ENCODE measurements at places on chromosomes 16 and 17.

DNA sequence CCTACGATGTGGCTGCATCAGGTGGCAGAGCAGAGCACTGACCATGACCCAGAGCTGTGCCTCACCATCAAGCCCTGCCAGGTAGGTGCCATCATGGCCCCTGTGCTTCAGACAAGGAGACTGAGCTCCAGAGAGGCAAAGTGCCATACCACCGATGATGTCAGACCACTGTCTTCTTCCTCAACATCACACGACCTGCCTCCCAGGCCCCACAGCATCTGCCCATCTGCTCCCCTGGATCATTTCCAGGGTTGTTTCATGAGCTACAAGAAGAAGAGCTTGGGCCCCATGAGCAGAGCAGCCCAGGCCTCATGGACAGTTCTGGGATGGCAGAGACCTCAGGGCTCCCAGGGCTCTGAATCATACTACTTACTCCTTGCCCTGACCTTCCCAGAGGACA is 9.9 kb downstream of the XYLT1 start:
- peak; percentile 70 for DNase-seq

DNA sequence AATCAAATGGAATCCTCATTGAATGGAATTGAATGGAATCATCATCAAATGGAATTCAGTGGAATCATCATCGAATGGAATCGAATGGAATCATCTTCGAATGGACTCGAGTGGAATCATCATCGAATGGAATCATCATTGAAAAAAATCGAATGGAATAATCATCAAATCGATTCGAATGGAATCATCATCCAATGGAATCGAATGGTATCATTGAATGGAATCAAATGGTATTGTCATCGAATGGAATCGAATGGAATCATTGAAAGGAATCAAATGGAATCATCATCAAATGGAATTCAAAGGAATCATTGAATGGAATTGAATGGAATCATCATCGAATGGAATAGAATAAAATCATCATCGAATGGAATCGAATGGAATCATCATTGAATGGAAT is 619.3 kb downstream of the TP53TG3F start:
- DNase-seq, result peak; percentile 14

GRCh38 chr17:68527314-68527713 is 15.1 kb downstream of the PRKAR1A start:
- no peak for DNase-seq

- DNase-seq, result no peak
These were observed 4.5 kb downstream of the TTYH2 start for GRCh38 chr17:74217888-74218287.

- peak; percentile 76 for DNase-seq
These were observed 13.8 kb upstream of the SP2 start for GRCh38 chr17:47882247-47882646.

- DNase-seq, result peak; percentile 88
These were observed at the start of gene ADCY7 for GRCh38 chr16:50266337-50267091. ADCY7 (plus strand) TSS chr16:50266551; CDS start chr16:50288180, 21,629 bp downstream.

GRCh38 chr17:65588181-65588808 is 26.8 kb upstream of the AXIN2 start:
- DNase-seq, result no peak

DNA sequence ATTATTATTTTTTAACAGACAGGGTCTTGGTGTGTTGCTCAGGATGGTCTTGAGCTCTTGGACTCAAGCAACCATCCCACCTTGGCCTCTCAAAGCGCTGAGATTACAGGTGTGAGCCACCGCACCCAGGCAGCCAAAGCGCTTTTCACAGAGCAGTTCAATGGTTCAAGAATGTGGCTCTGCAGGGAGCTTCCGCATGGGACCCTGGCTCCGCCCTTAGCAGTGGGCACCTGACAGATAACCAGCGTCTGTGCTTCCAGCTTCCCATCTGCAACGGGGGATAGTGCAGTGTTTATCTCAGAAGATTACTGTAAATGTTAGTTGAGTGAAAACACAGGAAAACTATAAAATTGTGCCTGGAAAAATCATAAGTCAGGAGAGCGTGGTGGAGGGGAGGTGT is 99.4 kb downstream of the KCNJ12 start:
- DNase-seq, result no peak

DNA sequence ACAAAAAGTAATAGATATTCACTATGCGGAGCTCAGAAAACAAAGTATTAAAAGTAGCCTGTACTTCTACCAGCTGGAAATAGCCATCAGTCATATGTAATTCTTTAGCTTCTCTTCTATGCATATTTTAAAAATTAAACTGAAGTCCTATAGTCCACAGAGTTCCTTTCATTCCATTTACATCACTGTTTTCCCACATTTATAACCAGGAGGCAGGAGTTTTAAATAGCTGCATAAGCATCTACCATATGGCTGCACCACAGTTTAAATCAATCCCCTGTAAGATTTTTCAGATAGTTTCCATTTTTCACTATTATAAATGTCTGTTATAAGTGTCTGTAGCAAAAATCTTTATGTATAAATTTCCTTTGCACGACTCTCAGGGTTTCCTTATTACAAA is 45.1 kb downstream of the ZFHX3 start:
- peak; percentile 75 for DNase-seq

- DNase-seq, result no peak
These were observed 133.1 kb downstream of the ANKRD11 start for GRCh38 chr16:89357055-89357816.

DNA sequence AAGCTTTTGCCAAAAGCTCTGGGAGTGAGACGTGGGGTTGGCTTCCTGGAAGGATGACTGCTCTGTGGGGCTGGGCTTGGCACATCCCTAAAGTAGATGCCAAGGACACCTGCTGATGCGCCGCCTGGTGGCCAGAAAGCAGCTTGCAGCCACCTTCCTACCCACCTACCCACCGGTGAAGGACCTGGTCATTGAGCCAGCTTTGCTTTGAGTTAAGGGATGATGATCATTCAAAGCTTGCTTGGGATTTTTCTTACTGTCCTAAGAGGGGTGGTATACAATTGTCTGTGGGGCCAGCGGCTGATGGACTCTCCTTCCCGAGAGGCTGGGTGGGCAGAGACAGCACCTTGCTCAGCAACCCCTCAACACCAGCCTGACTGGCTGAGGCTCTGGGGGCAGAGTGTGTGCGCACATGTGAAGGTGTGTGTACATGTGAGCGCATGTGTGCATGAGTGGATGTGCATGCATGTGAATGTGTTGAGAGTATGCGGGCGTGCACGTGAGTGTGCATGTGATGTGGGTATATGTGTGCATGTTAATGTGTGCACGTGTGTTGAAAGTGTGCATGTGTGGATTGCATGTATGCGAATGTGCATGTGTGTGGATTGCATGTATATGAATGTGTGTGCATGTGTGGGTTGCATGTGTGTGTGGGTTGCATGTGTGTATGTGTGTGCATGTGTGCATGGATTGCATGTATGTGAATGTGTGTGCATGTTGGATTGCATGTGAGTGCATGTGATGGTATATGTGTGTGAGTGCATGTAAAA is 18.6 kb downstream of the C1QTNF1 start:
- peak; percentile 65 for DNase-seq

GRCh38 chr16:79909571-79909970 is 309.0 kb upstream of the MAF start:
- no peak for DNase-seq

- DNase-seq, result no peak
These were observed 5.7 kb upstream of the ZCCHC14 start for GRCh38 chr16:87498324-87499188.

GRCh38 chr16:30085247-30085646 is 6.5 kb downstream of the TBX6 start:
- no peak for DNase-seq

DNA sequence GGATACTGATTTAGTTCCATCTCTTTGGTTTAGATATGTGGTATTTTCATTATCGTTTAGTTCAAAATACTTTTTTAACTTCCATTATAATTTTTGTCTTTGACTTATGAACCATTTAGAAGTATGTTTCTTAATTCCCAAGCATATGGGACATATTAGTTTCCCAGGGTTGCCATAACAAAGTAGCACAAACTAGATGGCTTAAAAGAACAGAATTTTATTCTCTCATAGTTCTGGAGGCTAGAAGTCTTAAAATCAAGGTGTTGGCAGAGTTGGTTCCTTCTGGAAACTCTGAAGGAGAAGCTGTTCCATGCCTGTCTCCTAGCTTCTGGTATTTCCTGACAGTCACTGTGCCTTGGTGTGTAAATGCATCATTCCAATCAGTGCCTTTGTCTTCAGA is 291.5 kb upstream of the AXIN2 start:
- peak; percentile 47 for DNase-seq

DNA sequence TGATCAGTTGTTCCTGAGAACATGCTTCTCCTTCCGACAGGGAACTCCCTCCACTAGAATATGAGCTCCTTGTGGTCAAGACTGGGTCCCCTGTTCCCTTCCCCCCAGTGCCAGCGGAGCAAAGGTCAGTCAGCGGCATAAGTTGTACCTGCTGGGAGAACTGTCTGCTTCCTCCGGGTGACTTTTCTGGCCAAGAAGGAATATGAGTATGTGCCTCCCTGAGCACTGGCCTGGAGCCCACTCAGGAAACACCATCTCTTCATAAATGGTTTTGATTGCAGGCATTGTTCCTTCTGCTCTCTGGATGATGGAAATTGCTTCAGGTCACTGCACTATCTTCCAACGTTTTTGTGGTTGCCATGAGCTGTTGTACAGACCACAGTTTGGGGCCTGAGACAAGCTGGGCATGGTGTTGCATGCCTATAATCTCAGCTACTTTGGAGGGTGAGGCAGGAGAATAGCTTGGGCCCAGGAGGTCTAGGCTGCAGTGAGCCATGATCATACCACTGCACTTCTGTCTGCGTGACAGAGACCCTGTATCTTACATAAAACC is 2.9 kb upstream of the P4HB start:
- DNase-seq, result peak; percentile 53

DNA sequence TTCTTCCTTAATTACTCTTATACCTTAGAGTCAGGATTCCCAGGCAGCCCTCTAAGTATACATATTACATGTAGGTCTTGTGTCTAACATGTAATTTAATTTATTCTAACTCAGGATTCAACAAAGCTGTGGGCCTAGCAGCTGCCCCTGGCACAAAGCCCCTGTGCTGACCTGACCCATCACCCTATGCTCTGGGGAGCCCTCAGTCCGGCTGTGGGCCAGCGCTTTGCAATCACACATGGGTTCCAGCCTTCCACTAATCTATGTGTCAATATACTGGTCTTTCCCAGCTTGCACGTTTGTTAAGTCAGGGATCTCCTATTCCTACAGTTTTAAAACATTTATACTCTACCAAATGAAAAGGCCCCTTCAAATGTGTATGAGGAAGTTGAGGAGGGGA is 62.7 kb upstream of the SREBF1 start:
- DNase-seq, result no peak

DNA sequence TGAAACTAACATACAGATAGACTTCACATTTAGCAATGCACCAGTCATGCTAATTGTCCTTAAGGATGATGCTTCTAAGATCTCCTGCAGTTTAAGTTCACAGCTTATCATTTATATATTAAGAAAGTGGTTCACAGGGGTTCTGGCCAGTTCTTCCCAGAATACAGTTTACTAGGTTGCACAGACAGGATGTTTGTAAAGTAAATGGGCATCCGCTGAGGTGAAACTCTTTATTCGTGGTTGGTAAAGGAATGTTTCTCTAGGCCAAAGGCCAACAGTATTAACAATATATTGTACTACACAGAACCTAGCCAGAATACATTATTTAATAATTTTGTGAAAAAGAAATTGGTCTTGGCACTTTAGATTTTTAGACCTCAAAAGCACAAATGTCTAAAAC is 1427.3 kb downstream of the CDH8 start:
- DNase-seq, result no peak

GRCh38 chr17:7835814-7836595 is 2.0 kb downstream of the KDM6B start:
- peak; percentile 70 for DNase-seq

GRCh38 chr16:84058664-84059063 is 16.1 kb upstream of the SLC38A8 start:
- no peak for DNase-seq

All from AG10803 (cell line).